ENCODE measurements at places on chromosomes 6 and 20.

DNA sequence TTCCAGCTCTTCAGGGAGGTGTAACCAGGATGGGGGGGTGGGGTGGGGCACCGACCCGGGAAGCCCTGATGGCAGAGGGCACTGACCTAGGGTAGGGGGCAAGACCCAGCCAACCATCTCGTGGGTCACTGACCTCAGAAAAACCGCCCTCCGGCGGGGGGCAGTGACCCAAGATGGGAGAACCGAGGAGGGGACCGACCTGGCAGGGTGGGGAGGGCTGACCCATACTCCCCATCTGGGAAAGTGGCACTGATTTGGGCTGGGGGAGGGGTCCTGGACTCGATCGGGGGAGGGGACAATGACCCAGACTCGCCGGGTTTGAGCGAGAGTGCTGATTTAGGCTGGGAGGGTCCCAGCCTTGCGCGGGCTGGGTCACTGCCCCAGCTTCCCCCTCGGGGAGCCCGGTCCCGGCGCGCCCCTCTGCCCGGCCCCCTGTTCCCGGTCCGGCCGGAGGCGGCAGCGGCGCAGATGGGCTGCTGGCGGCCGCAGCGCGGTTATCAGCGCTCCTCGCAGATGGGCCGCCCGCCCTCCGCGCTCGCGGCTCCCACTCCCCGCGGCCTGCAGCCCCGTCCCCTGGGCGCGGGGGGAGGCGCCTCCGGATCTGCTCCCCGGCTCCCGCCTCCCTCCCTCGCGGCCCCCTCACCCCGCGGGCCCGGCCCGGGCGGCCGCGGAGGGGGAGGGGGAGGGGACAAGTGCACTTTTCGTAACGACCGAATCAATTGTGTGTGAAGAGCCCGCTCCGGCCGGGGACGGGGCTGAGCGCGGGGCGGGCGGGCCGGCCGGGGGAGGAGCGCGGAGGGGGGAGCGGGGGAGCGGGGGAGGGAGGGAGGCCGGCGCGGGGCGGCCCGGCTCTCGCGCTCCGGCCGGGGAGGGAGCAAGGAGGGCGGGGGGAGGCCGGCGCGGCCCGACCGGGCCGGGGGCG is 2.2 kb downstream of the NOL4L start:
- no peak for DNase-seq

DNA sequence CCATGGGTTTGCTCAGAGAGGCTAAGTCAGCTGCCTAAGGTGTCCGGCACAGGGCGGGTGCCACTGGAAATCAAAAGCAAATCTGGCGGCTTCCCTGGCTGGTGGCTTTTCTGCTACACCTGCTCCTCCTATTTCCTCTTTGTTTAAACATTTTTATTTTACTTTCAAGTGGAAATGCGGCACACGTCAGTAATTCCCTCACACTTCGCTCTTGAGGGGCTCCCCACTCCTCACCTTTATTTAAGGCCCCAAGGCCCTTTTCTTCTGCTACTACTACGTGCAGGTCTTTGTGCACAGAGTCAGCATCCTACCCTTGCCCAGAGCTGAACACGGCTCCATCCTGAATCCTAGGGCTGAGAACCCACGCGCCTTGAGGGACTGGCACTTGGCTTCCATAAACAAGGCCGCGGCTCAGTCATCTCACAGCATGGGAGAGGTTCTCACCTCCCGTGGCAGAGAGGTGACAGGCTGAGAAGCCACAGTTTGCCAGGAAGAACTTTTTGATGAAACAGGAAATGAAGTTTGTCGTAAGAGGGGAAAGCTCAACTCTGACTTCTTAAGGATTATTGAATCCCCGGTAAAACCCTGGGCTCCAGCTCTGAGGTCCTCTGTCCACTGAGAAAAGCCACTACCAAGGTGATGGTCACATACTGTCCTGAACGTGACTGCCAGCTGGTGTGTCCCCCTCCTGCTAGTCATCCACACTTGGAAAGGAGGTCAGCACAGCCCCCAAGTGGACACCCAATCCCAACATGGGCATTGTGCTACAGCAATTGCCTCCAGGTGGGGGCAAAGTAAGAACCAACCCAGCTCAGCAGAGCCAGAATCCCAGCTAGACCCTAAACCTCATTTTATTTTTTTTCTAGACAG is 48.0 kb downstream of the NFATC2 start:
- DNase-seq, result no peak

DNA sequence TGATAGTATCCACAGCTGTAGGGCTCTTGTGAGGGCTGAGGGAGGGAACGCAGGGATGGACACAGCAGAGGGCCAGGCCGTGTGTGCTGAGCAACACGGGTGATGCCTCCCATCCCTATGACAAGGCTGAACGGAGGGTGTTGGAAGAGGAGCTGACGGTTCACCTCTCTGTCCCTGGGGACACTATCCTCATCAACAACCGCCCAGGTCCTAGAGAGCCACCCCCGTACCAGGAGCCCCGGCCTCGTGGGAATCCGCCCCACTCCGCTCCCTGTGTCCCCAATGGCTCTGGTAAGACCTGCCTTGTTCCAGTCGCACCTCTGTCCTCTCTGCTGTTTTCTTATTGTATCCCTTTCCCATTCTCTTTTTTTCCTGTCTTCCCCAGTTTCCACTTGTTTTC is 10.1 kb downstream of the DDR1 start:
- no peak for DNase-seq

- DNase-seq, result no peak
These were observed 532.8 kb downstream of the GRIK2 start for GRCh38 chr6:101926149-101926925.

DNA sequence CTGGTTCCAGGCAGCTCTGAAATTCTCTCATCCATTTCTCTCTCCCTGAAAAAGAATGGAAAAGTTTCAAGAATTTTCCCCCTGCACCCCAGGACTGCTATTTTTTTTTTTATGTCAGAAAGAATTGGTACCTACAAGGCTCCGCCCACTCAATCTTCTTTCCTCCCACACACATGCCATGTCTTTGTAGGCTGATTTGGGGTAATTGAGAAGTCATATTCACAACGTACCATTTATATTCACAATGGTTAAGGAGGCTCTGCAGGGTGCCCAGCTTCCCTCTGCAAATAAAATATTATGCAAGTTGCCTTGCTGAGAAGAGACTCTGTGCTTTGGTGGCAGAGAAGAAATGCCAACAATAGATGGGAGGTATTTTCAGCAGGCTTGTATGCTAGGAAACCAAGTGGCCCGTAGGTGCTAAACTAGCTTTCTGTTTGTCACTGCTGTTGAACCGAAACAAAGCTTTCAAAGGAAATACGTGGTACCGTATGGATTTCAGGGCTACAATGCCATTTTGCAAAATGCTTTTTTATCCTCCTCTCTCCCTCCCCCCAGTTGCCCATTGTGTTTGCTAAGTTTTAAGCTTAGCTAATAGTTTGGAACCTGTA is 150.0 kb downstream of the PHACTR1 start:
- DNase-seq, result no peak

GRCh38 chr6:14876778-14877613 is 368.9 kb upstream of the JARID2 start:
- no peak for DNase-seq

DNA sequence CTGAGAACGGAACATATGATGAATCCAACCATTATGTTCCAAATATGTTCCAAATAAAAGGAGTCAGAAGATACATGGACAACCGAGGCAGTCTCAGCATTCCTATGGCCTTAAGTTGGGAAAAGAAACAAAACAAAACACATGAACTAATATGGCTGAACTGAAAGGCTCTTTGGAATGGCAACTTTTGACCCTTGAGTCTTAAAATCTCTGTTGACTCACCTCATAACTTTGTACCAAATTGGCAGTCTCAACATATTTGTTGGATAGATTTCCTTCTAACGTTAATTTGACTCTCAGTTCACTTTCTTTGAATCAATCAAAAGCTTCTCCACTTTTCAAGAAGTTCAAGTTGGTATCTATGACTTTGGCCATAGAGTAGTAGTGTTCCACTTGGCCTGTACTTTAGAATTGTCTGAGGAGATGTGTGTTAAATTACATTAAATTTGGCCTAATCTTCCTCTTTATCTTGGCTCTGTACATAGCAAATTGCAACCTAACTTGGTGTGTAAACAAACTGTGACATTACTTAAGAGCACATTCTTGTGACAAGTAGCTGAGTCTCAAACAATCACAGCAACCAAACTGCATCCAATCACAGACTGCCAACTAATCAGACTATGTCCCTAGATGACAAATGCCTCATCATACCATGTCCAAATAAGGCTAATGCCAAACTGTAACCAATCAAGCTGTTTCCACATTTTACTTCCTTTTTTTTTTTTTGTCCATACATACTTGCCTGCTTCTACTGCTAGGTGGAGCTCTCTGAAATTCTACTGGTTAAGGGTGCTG is 208.8 kb downstream of the BMP2 start:
- DNase-seq, result no peak

DNA sequence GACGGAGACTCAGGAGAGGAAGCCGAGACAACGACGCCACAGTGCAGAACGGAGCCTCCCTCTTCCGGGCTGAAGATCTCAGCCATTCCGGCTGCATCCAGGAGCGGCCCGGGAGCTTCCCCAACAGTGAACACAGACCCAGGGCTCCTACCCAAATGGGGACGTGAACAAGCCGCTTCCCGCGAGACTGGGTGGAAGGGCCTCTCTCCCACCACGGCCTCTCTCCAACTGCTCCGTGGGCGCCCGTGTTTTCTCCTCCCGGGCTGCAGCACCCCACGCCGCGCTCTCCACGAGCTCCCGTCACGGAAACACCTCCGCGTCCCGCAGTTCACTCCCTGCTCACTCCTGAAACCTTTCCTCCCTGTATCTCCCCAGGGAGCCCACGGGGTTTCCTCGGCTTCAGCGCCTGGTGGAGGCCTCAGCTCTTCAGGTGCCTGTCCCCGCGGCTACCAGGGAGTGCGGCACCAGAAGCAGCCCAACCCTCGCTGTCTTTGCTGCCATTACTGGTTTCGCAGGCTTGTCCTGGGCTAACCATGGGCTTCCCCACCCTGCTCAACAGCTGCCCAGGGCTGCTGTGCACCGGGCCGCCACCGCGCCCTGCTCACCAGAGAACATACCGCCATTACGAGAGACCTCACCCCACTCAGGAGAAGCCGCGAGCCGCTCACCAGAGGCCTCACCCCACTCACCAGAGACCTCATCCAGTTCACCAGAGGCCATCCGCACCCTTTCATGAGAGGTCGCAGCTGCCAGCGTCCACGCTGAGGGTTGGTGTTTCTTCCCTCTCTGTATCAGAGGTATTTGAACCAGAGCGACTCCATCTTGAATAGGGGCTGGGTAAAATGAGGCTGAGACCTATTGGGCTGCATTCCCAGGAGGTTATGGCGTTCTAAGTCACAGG is 922.8 kb downstream of the QKI start:
- no peak for DNase-seq

GRCh38 chr6:128111096-128111495 is 210.2 kb upstream of the THEMIS start:
- no peak for DNase-seq

GRCh38 chr6:32945108-32945760 is 4.4 kb upstream of the HLA-DMB start:
- DNase-seq, result no peak
